ENCODE measurements at places on chromosomes 4 and X. TPM values are rescaled to one million over a fixed set of nuclear protein-coding genes. Genes with fewer than 3 reads are reported as not detected.

Gene SPOCK3
- not detected for total RNA-seq

Gene RENBP
- 1.7 TPM for total RNA-seq

Gene PLK4
- 5.0 TPM for total RNA-seq

Gene TSPAN7
- total RNA-seq = 10.7 TPM

Gene GPR34
- total RNA-seq = 1.9 TPM

Gene MAGEB10
- not detected for total RNA-seq

Gene JADE1
- total RNA-seq = 22.6 TPM

Gene ARL9
- total RNA-seq = 1.4 TPM

Gene MRPS18C
- total RNA-seq = 34.1 TPM

Gene GC
- 5.2 TPM for total RNA-seq

Gene GYPB
- not detected for total RNA-seq

Gene TBX22
- total RNA-seq = not detected

Gene CCDC120
- 36.6 TPM for total RNA-seq

Gene FREM3
- total RNA-seq = not detected

Gene SHROOM2
- total RNA-seq = 16.7 TPM

Gene NUP62CL
- 1.4 TPM for total RNA-seq

Gene HSFX4
- total RNA-seq = not detected

Gene CITED1
- not detected for total RNA-seq

Gene UCHL1
- total RNA-seq = 13.8 TPM

Gene CDKN2AIP
- total RNA-seq = 25.6 TPM

Gene FGF13
- 1.6 TPM for total RNA-seq

Gene LONRF3
- 4.1 TPM for total RNA-seq

Gene CLCN4
- total RNA-seq = 2.5 TPM

Gene IDUA
- 23.1 TPM for total RNA-seq

All from suprapubic skin (tissue), 4 donors.